ENCODE measurements at places on chromosomes 6 and 20.

DNA sequence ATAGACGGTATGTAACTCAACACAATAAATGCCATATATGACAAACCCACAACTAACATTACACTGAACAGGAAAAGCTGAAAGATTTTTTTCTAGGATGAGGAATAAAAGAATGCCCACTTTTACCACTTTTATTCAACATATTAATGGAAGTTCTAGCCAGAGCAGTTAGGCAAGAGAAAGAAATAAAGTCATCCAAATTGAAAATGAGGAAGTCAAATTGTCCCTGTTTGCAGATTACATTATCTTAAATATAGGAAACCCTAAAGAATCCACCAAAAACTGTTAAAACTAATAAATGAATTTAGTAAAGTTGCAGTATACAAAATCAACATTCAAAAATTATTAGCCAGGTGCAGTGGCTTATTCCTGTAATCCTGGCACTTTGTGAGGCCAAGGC, 24.6 kb upstream of the ADGB start:
- DNase-seq: no peak

- no peak for DNase-seq
These were observed 31.7 kb downstream of the BEND6 start for GRCh38 chr6:56986611-56987010.

GRCh38 chr6:42047213-42047590, 3.1 kb upstream of the TAF8 start:
- DNase-seq: no peak

- DNase-seq: peak; percentile 45
These were observed 2.6 kb upstream of the GPSM3 start for GRCh38 chr6:32194825-32195651.

- no peak for DNase-seq
These were observed 29.8 kb downstream of the SLC2A12 start for GRCh38 chr6:134022650-134023049.

DNA sequence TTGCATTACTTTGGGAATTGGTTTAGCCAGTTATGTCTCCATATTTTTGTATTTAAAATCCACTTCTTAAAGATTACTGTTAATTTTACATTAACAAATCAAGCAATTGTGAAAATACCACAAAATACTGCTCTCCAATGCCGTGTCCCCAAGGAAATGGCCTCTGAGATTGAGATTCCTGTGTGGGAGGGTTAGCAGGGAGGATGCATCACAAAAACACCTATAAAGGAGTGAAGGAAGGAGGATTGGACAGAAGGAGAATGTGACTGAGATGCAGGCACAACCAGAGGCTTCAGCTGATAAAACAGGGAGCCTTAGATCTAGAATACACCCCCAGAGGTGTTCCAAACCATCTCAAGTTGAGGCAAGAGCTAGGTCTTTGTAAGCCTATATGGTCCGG, 34.2 kb upstream of the NKAIN2 start:
- DNase-seq: no peak

GRCh38 chr6:15796844-15797243, 134.0 kb upstream of the DTNBP1 start:
- no peak for DNase-seq

GRCh38 chr20:48155268-48155667, 370.0 kb upstream of the SULF2 start:
- DNase-seq: no peak

- DNase-seq: no peak
These were observed 62.2 kb downstream of the MYLK4 start for GRCh38 chr6:2688401-2689064.

GRCh38 chr6:680666-681340, 12.1 kb downstream of the EXOC2 start:
- DNase-seq: no peak

DNA sequence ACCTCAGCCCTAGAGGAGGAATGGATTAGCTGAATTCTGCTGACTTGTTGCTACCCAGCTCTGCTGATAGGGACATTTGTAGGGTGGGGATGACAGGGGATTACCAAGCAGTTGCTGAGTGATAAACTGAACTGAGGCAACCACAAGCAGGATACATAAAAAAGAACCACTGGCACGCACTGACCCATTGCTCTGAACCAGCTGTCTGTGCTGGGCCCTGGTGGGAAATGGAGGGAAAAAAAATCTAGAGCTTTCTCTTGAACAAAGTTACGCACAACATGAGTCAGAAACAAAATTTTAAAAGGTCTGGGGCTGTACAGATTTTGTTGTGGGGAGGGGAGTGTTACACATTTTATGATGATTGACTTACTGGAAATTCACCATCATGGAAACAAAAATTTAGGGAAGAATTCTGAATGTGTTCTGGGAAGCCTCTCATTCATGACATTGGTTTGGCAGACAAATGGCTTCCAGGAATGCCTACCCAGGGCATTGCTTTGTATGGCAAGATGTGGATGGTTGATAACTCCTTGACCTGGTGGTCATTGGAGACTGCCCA, 37.7 kb downstream of the FOXO3 start:
- DNase-seq: no peak

DNA sequence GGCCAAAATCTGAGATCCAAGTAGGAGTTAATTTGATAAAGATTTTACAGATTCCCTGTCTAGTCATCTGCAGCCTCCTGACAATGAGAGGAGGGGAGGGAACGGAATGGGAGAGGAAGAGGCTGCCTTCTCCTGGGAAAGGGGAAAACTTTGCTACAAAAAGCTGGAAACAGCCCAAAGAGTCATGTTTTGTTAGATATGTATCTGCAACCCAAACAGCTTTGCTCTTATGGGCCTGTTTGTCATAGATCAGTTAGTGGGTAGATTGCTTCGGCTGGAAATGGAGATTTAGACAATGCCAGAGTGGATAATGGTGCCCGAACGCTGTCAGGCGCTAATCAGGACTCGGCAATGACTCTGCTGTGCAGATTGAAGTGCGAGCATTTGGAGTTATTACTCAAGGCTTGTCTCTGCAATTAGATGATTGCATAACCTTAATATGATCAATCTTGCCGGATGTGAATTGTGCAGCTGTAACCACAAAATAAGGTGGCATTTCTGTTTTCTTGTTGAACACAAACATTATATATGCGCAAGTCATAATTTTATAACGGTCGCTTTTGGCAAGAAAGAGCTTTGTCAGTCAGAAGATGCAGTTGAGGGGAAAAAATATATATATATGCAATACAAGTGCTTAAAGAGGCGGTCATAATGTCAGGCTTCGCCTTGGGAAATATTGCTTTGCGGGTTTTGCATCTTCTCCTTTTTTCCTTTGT, 92.4 kb upstream of the MAFB start:
- DNase-seq: peak; percentile 42

GRCh38 chr20:50715694-50716093, 15.7 kb upstream of the PARD6B start:
- DNase-seq: no peak

DNA sequence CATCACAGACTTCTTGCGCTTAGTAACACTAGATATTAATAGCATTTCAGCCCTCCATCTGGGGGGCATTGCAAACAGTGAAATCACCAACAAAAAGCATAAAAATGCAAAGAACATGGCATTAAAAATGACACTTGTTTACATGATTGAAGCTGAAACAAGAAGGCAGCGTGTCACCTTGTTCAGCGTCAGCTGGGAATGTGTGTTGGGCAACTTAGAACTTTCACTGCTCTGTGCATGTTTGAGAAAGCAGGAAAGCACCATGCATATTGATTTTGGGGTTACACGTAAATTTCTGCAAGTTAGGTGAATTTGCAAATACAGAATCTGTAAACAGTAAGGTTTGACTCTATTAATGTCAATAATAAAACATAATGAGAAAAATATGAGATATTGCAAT, 162.9 kb downstream of the SOX4 start:
- no peak for DNase-seq

GRCh38 chr6:68196645-68197044, 438.4 kb upstream of the ADGRB3 start:
- DNase-seq: no peak

Data from SK-N-SH (cell line).